ENCODE measurements at places on chromosomes 7 and 10. TPM values are rescaled to one million over a fixed set of nuclear protein-coding genes. Genes with fewer than 3 reads are reported as not detected.
A peak's percentile ranks its signal among the peaks of the same experiment; 100 is the strongest.

Gene OR6V1
- not detected for polyA plus RNA-seq

Gene HMX2
- 0.37 TPM for polyA plus RNA-seq

Gene DNAH11
- polyA plus RNA-seq, result not detected

GRCh38 chr7:98305951-98306535, 24.6 kb downstream of the BRI3 start:
- DNase-seq, result no peak

- no peak for DNase-seq
These were observed 1.5 kb downstream of the SRI start for GRCh38 chr7:88218429-88218745.

- no peak for DNase-seq
These were observed 15.6 kb downstream of the RHEB start for GRCh38 chr7:151503902-151504714.

DNA sequence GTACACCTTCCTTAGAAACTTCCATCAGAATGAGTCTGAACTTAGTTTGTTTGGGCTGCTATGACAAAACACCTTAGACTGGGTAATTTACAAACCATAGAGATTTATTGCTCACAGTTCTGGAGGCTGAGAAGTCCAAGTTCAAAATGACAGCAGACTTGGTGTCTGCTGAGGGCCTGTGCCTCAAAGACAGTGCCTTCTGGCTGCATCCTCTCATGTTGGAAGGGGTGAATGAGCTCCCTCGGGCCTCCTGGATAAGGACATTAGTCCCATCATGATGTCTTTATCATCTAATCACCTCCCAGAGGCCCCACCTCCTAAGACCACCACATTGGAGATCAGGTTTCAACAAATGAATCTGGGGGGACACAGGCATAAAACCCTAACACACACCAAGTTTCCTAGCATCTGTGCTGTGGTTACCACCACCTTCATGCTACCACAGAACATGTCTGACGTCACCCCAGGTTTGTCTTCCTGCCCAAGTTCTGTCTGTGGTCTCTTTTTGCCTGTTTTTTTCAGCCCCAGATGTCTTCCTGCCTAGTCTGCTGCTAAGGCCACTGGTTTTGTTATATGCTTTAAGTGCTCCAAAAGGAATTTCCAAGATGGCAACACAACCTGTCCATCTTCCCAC, 150.9 kb upstream of the COBL start:
- DNase-seq, result no peak

Gene TMEM229A
- not detected for polyA plus RNA-seq

- peak; percentile 20 for DNase-seq
These were observed 26.5 kb downstream of the LMTK2 start for GRCh38 chr7:98133181-98133580.

Gene DKK1
- polyA plus RNA-seq, result not detected

DNA sequence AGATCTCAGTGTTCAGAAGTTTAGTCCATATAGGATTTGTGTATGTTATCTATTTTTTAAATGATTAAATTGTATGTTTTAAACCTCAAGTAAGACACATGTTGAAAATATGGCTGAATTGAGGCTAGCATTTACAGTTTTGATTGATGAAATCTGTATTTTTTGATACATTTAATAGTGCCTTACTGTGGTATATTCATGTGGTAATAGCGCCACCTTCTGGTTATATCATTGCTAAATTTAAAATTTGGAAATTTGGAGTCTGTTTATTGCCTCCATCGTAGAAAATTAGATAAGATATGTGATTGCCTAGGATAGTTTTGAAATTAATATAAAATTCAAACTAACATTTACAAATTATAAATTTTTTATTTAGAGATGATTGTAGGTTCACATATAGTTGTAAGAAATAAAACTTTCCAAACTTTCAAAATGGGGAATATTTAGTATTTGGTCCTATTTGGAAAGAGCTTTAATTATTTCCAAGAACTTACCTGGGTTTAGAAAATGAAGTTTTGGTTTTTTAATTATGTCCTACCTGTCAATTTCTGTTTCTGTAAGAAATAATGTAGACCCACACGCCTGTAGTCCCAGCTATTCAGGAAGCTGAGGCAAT, 19.1 kb upstream of the ARMS2 start:
- DNase-seq, result no peak

- no peak for DNase-seq
These were observed 754.6 kb downstream of the REEP3 start for GRCh38 chr10:64275774-64276173.

Gene POU6F2
- not detected for polyA plus RNA-seq

- DNase-seq, result no peak
These were observed 17.2 kb downstream of the SGPL1 start for GRCh38 chr10:70832852-70833528.

- DNase-seq, result no peak
These were observed 60.4 kb upstream of the ARHGAP21 start for GRCh38 chr10:24784061-24784460.

GRCh38 chr7:77403957-77404356, 12.2 kb downstream of the GSAP start:
- DNase-seq, result no peak

Measured in CD4-positive, CD25-positive, alpha-beta regulatory T cell (primary cell).